ENCODE measurements at places on chromosomes 4 and X.

DNA sequence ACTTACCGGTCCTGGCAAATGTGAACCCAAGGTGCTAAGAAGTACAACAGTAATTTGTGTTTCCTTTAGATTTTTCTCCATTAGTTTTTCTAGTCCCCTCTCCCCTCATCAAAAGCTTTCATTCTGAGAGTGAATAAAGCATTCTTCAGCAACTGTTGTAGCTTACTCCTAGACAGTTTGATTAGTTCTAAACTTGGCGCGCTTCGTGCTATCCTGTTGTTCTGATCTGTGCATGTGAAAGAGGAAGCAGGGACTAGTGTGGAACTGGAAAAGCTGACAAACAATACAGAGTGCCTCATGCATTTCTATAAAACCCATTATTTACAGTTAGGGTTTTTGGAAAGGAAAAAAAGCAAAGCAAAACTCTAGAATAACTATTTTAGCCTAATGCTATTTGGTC, 556.9 kb upstream of the SLIT2 start:
- no peak for DNase-seq

DNA sequence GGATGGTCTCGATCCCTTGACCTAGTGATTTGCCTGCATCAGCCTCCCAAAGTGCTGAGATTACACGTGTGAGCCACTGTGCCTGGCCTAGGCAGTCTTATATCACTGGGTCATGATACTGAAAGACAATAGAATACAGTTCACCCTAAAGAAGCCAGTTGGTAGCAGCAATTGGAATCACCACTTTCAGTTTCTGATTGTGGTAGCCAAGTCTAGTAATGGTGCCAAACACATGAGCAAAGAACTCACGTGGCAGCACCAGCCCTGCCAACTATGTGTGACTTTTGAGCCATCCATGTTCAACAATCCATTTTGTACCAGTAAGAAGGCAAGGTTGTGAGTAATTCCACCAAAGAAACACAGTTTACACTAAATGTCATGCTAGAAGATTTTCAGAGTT, 548.4 kb downstream of the KLHL13 start:
- DNase-seq: no peak

DNA sequence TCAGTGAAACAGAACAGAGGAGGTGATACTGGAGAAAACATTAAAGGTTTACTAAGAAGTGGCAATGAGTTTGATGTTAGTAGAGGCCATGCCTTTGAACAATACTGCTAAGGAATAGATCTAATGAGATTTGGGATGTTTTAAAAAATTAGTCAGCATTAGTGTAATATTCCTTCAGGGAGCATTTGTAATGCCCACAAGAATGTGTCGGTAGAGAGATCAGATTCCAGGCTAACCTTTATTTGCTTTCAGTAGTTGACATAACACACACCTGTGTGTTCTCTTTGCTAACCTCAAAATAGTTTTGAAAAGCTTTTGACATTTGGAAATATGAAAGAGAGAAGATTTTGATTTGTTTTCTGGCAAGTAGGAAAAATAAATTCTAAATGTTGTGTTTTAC, 328.8 kb downstream of the BMPR1B start:
- DNase-seq: no peak

DNA sequence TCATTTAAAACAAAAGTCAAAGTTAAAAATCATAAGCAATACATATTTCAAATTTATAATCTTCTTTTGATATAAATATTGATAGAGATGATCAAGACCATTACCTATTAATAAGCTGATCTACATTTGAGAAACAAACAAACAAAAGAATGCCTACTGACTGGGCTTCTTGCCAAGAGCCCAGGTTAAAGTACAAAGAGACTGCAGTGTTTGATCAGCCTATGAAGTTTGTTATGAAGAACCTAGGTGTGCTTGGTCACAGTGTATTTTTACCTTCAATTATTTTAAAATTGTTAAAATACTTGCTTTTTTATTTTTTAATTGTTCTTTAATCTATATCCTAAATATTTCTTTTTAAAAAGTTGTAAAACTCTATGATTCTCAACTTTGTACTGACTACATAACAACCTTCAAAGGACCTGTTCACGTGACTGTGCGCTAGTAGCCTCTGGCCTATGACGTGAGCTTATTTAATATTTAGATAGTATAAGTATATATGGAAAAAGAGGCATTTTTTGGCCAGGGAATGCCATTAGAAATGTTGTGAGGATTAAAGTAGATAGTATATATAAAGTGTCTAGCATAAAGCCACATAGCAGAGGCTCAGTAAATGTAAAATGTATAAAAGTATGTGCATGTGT, 11.4 kb upstream of the SLC39A8 start:
- DNase-seq: no peak

DNA sequence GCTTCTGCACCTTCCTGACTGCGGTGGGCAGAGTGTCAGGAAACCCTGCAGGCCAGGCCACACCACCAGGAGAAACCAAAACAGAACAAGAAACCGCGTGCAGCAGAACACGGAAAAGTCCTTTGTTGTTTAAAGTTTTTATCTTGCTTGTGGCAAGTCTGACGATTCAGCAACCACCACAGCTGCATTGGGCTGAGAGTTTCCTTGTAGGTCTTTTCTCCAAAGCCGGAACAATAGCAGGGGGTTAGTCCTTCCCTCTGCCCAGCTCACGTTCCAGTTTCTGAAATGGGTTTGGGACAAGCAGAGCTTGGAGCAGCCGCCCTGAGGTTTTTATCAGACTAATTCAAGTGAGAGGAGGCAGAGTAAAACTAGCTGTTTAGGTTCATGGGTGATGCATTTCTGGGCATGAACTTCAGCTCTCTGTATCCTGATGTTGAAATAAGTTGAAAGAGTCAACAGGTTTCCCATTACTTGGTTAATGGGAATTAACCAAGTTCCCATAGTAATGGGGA, 216.9 kb downstream of the PTTG2 start:
- no peak for DNase-seq

GRCh38 chr4:6688879-6689505, 4.7 kb upstream of the S100P start:
- DNase-seq: peak; percentile 70

DNA sequence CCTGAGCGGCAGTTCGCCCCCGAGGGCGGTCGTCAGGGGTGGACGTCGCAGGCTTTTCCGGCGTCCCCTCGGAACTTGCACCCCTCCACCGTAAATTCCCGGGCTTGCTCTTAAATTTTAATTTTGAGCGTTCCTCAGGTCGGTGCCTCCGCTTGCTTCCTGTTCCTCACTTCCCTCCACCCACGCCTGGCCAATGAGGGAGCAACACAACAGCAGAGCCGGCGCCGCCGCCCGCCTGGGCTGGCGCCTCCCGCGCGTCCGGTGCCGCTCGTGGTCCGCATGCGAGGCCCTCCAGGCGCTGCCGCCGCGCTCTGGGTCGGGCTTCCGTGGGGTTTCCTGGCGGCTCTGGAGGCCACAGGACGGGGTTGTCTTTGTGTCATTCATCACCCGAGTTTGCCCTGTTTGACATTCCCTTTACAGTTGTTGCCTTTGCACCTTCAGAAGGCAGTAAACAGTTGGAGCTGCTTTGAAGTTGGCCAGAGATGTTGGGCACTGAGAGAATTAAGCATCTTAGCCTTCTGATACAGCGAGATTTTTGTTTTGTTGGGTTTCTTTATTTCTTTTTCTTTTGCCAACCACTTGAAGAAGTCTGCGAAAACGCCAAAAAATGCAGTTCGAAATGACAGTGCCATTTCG, 692 bp downstream of the SPCS3 start:
- DNase-seq: peak; percentile 92

DNA sequence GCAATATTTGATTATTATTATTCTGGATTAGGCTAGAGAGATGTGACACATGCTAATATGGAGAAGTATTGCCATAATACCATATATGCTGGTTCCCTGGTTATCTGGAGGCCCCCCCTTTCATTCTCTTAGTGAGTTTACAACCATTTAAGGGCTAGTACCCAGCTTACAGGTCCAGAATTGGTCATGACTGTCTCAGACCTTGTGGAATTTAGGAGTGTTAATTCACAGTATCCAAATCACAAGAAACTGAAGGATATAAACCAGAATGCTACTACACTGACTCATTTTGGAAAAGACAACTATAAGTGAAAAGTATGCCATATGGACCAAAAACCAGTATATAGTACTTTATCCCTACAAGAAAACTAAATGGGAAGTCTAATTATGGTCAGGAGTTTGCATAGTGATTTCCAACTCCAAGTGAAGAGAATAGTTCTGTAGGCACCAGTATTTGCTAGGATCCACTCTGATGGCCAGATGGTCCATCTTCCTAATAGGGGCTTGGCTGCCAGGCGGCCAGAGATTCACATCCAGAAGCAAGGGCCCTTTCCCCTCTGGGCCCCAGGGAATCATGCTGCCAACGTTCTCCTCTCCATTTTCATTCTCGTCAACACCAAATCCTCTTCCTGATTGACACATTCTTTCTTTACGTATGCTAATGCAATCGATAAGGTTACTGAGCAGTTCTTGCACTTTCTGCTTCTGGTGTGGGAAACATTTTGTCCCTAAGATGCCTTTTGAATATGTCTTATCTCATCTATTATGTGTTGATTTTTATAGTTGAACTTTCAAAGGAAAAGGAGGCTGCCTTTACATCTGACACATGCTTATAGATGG, 123.6 kb downstream of the SHROOM3 start:
- no peak for DNase-seq

GRCh38 chrX:133630362-133630761, 215.1 kb upstream of the GPC4 start:
- DNase-seq: no peak

DNA sequence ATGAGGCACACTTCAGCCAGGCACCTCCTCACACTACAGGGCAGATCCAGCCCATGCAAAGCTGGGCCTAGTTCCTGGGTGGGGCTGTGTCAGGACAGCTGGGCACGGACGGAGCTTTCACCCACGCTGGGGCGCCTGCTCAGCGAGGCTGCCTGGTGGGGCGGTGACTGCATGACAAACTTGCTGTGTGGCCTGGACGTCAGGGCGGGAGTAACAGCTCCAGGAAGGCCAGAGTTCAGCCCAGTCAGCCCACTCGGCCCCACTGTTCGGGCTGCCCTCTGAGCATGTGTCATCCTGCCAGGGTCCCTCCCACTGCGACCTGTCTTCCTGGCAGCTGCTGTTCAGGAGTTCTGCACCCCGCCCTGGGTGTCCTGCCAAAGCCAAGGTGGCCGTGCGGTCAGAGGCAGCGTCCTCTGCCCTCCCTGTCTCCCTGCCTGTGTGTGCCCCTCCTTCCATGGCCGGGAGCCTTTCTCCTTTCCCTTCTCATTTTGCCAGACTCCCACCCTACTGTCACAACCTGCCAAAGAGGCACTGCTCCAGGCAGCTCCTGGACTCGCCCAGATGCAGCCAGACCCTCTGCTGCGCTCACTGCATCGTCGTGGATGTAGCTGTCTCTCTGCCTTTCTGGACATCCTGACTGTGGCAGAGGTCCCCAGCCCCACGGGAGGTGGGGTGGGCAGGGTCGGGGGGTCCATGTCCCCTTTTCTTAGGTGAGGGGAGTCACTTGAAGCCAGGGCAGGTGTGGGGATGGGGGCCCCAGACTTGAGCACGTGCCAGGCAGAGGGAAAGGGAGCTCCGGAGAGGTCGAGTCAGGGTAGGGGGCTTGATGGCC, 33.0 kb upstream of the KIAA0232 start:
- peak; percentile 77 for DNase-seq

DNA sequence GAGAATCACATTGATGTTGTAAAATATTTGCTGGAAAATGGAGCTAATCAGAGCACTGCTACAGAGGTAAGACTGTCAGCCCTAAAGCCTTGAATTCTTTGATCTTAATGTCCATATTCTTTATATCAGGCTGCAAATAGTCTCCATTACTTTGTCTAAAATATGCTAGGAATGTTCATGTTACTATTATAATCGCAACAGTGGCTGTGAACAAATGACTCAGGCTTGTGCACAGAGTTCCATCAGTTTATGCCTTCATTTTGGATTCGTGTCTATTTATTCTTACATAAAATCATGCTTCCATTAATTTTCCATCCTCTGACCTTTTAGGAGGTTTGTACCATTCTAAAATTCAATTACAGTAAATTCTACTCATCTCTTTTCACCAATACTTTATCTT, 182.7 kb downstream of the ANK2 start:
- no peak for DNase-seq

- no peak for DNase-seq
These were observed 2.7 kb downstream of the EPHA5 start for GRCh38 chr4:65667506-65668041.

GRCh38 chrX:28590396-28590795, 3.1 kb downstream of the IL1RAPL1 start:
- peak; percentile 32 for DNase-seq

- no peak for DNase-seq
These were observed 56.0 kb upstream of the STPG2 start for GRCh38 chr4:98199247-98199646.

DNA sequence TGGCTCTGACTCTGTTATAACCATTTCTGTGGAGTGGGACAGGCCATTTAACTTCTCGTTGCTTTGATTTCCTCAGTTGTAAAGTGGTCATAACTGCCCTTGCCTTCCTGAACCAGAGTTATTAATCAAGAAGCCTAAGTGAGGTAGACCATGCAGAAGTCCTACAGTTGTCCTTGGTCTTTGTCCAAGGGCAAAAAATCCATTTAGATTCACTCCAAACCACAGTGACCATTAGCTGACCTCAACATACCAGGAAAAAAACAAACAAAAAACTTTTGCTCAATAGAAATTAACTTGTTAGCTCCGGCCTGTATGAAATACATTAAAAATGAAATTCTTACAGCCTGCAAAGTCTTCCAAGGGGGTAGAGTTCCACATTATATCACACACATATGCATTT, 52.7 kb downstream of the TBC1D9 start:
- DNase-seq: no peak

- no peak for DNase-seq
These were observed 36.1 kb upstream of the OTUD4 start for GRCh38 chr4:145216535-145216934.

- no peak for DNase-seq
These were observed 99.1 kb upstream of the FAM47C start for GRCh38 chrX:36908801-36909675.

- no peak for DNase-seq
These were observed 10.4 kb downstream of the AFP start for GRCh38 chr4:73446336-73446938.

GRCh38 chrX:136047969-136048368, 62.7 kb downstream of the SLC9A6 start:
- DNase-seq: no peak

Measured in left hindlimb (tissue), 1 donor.